ENCODE measurements at places on chromosomes 2 and 18.

- no peak for DNase-seq
Observed at GRCh38 chr2:236674238-236674637, 104.6 kb downstream of the ACKR3 start.

DNA sequence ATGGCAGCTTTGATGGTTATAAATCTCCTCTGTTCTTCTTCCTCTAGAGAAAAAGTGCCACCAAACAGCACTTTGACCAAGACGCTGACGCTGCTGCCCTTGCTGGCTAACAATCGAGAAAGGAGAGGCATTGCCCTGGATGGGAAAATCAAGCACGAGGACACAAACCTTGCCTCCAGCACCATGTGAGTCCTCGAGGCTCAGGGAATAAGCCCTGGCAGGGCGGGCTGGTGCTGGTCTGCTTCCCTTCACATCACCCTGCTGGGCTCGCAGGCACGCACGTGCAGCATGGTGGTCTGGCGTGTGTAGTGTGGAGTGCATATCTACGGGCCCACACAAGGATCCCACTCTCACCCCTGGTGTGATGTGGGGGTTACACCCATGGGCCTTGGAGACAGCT is 19.4 kb upstream of the DGKD start:
- no peak for DNase-seq

GRCh38 chr2:163748420-163748819 is 12.6 kb upstream of the FIGN start:
- DNase-seq: no peak

GRCh38 chr2:19859565-19859964 is 42.2 kb downstream of the TTC32 start:
- DNase-seq: no peak
